A673 (cell line): ENCODE measurements at places on chromosomes 2 and 18. TPM values are rescaled to one million over a fixed set of nuclear protein-coding genes. Genes with fewer than 3 reads are reported as not detected.

B4GALT6 gene
- total RNA-seq = 5.7 and 6.0 TPM in 2 replicates

TMEM127 gene
- total RNA-seq = 23.6 and 25.5 TPM in 2 replicates

BCL11A gene
- total RNA-seq = 1.3 and 2.8 TPM in 2 replicates

ATP8B1 gene
- total RNA-seq = 35.6 and 39.3 TPM in 2 replicates

CRYGC gene
- total RNA-seq = not detected in 2 replicates

ESPNL gene
- 0.30 and 0.72 TPM in 2 replicates for total RNA-seq

DNA sequence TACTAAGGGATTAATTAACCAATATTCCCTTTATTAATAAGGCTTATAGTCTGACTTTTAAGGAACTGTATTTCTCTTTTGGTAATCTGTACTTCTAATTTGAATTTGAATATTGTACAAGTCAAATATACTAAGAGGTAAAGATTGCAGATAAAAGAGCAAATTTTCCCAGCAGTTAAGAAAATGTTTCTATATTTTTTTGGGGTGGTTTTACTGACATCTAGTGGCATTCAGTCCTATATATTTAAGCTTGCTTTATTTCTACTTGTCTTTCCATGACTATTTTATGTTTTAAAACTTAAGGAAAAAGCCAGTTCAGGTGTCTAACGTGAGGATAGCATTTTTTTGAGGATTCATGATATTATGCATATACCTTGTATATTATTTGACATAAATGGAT lies 41.6 kb downstream of the TDRD15 start:
- no peaks in the 10 kb centered on the region for H3K36me3 ChIP-seq
- no peaks in the 10 kb centered on the region for H3K27me3 ChIP-seq
- no peak overlapping the region for H3K4me3 ChIP-seq
- H3K4me1 ChIP-seq = no peaks in the 10 kb centered on the region

GRCh38 chr2:10091182-10091888 lies 11.1 kb upstream of the CYS1 start:
- no peak overlapping the region for H3K4me3 ChIP-seq
- H3K36me3 ChIP-seq = no peaks in the 10 kb centered on the region
- H3K4me1 ChIP-seq = no peaks in the 10 kb centered on the region
- no peak for DNase-seq

DNA sequence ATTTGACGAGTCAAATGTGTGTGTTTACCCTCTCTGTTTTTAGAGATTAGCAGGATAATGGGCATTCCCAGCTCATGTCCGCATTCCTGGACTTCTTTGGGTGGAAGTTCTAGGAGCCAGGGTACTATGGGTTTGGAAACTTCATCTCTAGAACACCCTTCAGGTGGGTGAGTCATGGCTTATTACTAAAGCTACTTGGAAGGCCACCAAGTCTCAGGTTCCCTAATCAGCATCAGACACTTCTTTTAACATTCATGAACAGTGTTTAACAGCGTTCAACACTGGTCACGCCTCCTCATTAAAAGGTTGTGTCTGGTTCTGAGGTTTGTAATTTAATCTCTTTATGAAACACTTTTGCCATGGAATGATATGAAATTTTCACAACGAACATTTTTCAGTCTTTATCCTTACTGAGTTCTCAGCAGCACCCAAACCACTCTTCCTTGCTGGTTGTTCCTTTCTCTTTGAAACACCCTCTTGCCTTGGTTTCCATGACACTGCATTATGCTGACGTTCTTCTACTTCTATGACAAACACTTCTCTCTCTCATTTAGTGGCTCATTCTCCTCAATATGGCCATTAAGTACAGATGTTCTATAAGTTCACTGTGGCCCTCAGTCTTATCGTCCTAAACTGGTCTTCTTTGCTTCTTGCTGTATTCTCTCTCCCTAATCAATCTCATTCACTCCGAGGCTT lies 49.3 kb downstream of the MMADHC start:
- no peak overlapping the region for H3K4me3 ChIP-seq
- no peak overlapping the region for H3K27ac ChIP-seq
- no peaks in the 10 kb centered on the region for H3K4me1 ChIP-seq
- no peaks in the 10 kb centered on the region for H3K27me3 ChIP-seq
- no peaks in the 10 kb centered on the region for H3K36me3 ChIP-seq
- DNase-seq = no peak

GRCh38 chr2:135985826-135986393 lies 484 bp upstream of the DARS1 start:
- DNase-seq = no peak
- peaks cover 19% of the 10 kb centered on the region for H3K4me1 ChIP-seq
- peaks cover 8% of the 10 kb centered on the region for H3K36me3 ChIP-seq
- peak overlapping the region; percentile 92 for H3K4me3 ChIP-seq
- no peaks in the 10 kb centered on the region for H3K27me3 ChIP-seq
- H3K27ac ChIP-seq = peak overlapping the region; percentile 98

- H3K36me3 ChIP-seq = no peaks in the 10 kb centered on the region
- no peak for DNase-seq
- H3K4me1 ChIP-seq = peaks cover 50% of the 10 kb centered on the region
- peak overlapping the region; percentile 27 for H3K27ac ChIP-seq
- H3K27me3 ChIP-seq = no peaks in the 10 kb centered on the region
Measured at GRCh38 chr2:41966920-41967319, 80.9 kb upstream of the PKDCC start.

DNA sequence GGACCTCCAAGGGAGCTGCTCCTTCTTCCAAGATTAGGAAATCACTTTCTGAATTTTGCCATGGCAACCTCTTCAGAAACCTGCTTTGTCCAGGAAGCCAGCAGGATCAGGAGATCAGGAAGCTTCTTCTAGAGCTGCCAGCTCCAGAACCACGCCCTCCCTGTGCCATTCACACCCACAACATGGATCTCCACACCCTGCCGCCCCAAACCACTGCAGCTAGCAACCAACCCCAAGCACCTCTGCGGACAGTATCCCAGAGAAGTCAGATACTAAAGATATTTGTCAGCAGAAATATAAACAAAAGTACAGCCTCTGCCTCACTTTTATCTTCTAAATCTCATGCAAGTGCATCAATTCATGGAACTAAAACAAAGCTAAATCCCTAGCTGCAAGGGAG lies 106.4 kb downstream of the VIT start:
- no peak for DNase-seq
- H3K4me1 ChIP-seq = no peaks in the 10 kb centered on the region
- H3K36me3 ChIP-seq = no peaks in the 10 kb centered on the region
- no peak overlapping the region for H3K27ac ChIP-seq
- H3K27me3 ChIP-seq = no peaks in the 10 kb centered on the region
- no peak overlapping the region for H3K4me3 ChIP-seq

DNA sequence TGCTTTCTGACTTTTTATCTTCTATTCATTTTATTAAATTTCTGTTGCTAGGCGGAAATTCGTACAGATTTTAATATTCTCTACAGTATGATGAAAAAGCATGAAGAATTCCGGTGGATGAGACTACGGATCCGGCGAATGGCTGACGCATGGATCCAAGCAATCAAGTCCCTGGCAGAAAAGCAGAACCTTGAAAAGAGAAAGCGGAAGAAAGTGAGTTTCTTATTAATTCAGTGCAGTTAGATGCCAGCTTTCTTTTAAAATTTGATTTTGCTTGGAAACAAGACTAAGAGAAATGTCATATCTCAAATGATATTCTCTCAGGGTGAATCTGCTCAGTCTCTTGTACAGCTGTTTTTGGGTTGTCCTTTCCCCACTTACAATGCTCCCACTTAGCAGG lies 84.3 kb downstream of the MGAT5 start:
- no peak for DNase-seq
- no peaks in the 10 kb centered on the region for H3K27me3 ChIP-seq
- no peak overlapping the region for H3K27ac ChIP-seq
- peaks cover 3% of the 10 kb centered on the region for H3K4me1 ChIP-seq
- H3K4me3 ChIP-seq = no peak overlapping the region
- H3K36me3 ChIP-seq = no peaks in the 10 kb centered on the region

DNA sequence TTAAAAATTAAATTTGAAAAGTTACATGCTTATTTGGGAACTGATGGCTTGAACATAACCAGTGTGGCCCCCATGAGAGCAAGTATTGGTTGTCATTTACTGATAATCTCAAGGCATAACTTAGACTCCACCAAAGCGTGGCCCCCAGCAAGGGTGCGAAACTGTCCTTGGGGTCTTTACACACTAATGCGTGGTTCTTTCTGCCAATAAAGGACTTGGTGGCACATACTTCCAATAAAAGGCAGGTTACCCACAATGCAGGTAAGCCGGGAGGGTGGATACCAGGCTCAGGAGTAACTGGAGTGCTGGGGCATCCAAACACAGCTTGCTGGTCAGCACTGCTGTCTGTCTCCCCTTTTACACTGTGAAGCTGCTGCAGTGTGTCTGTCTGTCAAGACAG lies 278.2 kb upstream of the NCKAP5 start:
- H3K4me3 ChIP-seq = no peak overlapping the region
- no peaks in the 10 kb centered on the region for H3K27me3 ChIP-seq
- peaks cover 25% of the 10 kb centered on the region for H3K4me1 ChIP-seq
- H3K27ac ChIP-seq = no peak overlapping the region
- H3K36me3 ChIP-seq = no peaks in the 10 kb centered on the region

- peak overlapping the region; percentile 33 for H3K27ac ChIP-seq
- H3K36me3 ChIP-seq = no peaks in the 10 kb centered on the region
- no peaks in the 10 kb centered on the region for H3K27me3 ChIP-seq
- DNase-seq = no peak
- no peak overlapping the region for H3K4me3 ChIP-seq
Measured at GRCh38 chr2:42137125-42137841, 31.9 kb upstream of the EML4 start.

DNA sequence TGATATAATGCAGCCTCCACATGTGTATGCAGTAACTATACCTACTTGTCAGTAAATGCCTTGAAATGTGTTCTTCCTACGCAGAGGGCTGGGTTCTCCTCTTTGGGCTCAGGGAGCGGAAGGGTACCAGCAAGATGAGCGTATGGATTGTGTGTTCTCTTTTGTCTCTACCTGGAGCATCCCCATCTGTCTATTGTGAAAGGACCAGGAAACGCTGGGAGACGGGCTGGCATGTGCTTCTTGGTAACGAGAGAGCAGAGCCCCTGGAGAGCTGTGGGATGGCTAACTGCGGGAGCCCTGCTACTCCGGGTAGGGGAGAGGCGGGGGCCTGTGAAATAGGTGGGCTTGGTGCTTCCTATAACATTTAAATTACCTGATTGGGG lies 80.9 kb downstream of the BCL2 start:
- DNase-seq = no peak
- H3K27me3 ChIP-seq = no peaks in the 10 kb centered on the region
- peaks cover 15% of the 10 kb centered on the region for H3K4me1 ChIP-seq
- H3K4me3 ChIP-seq = no peak overlapping the region
- H3K36me3 ChIP-seq = no peaks in the 10 kb centered on the region
- H3K27ac ChIP-seq = peak overlapping the region; percentile 47
